ENCODE measurements at places on chromosomes 13 and 19.

DNA sequence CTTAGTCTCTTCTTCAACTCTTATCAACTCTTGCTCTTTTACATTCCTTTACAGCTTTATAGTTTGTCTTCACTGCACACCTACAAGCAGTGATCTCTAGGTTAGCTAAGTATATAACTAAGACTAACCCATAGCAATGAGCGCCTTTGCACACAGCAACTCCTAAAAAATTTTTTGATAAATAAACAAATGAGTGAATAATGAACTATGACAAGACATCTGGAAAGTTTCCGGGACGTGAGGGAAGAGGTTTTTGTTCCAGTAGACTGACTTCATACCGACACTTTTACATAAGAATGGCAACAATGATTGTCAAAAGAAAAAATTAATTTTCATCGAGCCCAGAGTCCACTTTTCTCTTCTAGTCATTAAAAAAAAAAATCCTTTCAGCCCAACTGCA is 98.3 kb downstream of the ELF1 start:
- DNase-seq, result peak; percentile 3

- DNase-seq, result no peak
Observed at GRCh38 chr19:49071860-49072547, 495 bp downstream of the KCNA7 start.

DNA sequence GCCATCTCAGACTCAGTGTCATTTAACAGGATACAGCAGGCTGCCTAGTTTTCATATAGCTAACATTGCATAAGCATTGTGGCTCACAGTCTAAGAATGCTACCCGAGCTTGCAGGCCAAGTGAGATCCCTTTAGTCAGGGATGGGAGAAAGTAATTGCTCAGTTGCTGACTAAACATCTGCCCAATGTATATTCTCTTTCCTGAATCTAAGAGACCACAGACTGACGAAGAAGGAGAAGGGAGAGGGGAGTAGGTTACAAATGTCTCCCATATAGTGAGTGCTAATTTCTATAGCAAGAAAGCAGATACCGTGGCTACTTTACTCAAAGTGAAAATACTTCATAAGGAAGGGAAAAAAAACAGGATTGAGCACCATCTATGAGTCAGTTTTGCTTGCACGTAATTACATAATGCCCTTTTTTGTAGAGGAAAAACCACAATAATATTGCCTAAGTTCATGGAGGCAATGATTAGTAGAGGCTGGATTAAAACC is 453.9 kb downstream of the COG6 start:
- peak; percentile 96 for DNase-seq

DNA sequence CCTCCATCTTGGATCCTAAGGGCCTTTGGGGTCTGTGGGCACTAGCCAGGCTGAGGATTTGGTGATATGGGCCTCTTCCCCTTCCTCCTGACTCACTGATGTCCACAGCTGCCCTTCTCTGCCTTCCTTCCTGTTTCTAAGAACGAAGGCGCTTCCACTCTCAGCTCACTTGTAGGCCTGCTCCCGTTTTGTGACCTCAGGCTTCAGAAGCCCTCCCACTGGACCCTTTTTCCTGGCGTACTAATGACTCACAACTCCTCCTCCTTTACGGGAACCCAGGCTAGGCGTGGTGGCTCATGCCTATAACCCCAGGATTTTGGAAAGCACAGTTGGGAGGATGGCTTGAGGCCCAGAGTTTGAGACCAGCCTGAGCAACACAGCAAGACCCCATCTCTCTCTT is 55.6 kb downstream of the TMED1 start:
- no peak for DNase-seq

GRCh38 chr19:991174-991931 is 7.2 kb downstream of the WDR18 start:
- DNase-seq, result no peak

DNA sequence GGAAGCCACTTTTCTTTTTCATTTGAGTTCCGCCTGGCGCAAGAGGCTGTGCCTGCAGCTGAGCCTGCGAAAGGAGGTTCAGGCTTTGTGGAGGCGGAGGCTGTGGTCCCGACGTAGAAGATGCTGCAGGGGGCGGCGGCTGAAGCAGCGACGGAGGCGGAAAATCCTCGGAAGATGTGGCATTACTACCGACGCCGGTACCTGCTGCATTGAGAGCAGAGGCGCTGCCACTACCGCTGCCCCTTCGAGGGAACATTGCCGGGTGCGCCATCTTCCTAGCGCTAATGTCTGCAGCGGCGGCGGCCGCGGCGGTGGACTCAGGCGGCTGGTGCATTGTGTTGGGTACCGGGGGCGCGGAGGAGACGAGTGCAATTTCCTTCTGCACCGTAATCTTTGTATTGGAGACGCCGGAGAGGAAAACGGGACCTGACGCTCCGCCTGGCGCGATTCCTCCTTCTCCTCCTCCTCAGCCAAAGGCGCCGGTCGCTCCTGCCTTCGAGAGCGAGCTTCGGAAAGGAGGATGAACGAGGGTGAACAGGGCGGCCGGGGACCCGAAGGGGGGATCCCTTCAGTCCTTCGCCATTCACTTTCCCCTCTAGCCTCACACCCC is at the start of gene TSC22D1:
TSS of gene TSC22D1 (minus strand) at position 590 of the 610 bp plus-strand sequence. CDS start at position 334, 256 bp downstream.
- DNase-seq, result peak; percentile 14

- DNase-seq, result no peak
Observed at GRCh38 chr19:15114153-15114540, 6.9 kb downstream of the SYDE1 start.

- DNase-seq, result no peak
Observed at GRCh38 chr13:108323031-108323430, 53.5 kb downstream of the TNFSF13B start.

- DNase-seq, result no peak
Observed at GRCh38 chr19:47781590-47782262, 3.2 kb downstream of the SELENOW start.

DNA sequence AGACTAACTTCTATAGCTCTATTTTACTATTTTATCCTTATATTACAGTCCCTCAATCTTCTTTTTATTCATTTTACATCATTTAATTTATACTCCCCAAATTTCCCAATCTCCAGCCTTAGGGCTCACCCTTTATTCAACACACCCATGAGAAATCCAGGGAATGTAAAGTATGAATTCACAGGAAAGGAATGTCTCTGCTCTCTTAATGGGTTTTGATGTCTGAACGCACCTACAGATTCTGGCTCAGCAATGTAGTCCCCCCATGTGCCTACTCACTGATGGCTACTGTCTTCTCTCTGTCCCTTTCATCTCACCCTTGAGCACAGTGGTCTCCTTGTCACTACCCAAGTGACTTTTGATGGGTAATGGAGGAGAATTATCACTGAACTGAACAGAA is 32.8 kb downstream of the TNFSF13B start:
- DNase-seq, result peak; percentile 36

GRCh38 chr13:71880753-71881541 is 13.9 kb upstream of the DACH1 start:
- DNase-seq, result peak; percentile 89

DNA sequence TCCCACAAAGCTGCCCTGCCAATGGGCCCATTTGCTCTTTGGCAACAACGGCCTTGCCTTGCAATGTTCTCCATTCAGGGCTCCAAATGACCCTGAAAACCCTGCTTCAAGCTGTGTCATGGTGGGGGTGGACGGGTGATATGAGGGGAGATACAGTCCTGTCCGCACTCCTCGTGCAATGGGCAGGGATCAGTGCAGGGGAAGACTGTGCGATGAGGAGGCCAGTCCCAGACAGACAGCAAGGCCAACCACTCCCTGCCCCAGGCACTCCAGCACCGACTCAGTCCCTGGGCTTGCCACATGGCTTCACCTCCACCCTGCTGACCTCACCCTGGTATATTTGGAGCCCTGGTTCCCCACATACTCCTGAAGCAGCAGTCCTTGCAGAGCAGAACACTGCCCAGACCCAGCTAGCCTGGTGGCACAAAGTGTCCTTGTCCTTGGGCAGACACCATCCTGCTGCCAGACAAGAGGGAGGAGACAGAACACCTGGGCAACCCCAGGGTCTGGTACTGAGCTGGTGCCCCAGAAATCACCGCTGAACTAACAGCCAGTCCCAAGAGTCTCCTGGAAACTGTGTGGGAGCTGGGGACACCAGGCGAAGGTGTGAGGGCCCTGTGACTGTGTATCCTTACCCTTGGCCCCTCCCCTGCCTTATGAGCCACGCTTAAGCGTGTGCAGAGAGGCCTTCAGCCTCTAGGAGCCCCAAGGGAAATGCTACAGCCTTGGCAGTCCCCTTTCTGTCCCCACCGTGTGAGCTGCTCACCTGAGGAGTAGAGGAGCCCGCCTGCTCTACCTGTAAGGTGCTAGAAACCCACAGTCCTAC is 9.1 kb upstream of the SLC35E1 start:
- DNase-seq, result no peak

GRCh38 chr13:27138457-27139093 is 33.0 kb downstream of the USP12 start:
- no peak for DNase-seq

DNA sequence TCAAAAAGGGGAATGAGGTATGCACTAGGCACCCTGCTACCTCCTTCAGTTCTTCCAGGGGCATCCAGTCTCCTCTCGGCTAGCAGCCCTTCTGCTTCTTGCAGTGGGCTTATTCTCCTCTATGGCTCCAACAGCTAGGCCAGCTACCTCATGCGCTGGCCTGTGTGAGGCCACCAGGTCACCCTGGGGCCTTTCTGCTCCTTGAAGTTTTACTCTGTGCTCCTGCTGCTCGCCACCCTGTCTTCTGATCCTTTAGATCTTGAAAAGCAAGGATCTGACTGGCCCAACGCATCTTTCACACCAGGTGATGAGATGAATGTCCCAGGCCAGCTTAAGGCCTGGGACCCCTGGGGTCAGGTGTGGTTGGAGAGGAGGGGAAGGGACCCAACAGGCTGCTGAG is 66.2 kb downstream of the RUBCNL start:
- no peak for DNase-seq

- DNase-seq, result no peak
Observed at GRCh38 chr19:10820173-10820572, 15.8 kb downstream of the TMED1 start.

GRCh38 chr19:18317961-18318800 is 4.7 kb downstream of the LSM4 start:
- no peak for DNase-seq

DNA sequence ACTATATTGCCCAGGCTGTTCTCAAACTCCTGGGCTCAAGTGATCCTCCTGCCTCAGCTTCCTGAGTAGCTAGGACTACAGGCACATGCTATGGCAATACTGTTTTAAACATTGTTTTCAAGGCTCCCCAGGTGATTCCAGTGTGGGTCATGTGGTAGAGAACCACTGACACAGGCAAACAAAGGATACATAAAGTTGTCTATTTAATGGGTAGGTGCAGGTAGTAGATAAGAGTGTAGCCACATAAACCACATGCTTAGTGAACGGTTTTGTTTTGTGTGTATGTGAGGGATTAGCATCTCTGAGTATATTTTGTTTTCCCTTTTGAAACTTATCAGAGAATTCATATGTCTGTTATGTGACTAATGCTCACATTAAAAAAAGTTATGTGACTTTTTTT is 36.7 kb downstream of the USPL1 start:
- DNase-seq, result no peak

GRCh38 chr13:22076658-22077057 is 405.8 kb downstream of the FGF9 start:
- no peak for DNase-seq

DNA sequence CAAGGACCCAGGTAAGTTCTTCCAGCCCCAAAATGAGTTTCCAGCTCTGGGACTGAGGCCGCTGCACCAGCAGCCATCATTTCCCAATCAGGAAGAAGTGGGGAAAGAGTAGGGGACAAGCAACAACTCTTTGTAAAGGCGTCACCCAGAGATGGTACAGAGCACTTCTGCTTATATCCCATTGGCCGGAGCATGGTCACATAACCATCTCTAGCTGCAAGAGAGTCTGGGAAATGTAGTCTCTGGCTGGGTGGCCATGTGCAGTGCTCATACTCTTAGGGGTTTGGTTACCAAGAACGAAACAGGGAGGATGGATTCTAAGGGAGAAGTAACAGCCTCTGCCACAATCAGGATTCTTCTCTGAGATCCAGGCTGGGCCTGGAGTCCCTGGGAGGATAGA is 26.3 kb downstream of the CKM start:
- DNase-seq, result no peak

DNA sequence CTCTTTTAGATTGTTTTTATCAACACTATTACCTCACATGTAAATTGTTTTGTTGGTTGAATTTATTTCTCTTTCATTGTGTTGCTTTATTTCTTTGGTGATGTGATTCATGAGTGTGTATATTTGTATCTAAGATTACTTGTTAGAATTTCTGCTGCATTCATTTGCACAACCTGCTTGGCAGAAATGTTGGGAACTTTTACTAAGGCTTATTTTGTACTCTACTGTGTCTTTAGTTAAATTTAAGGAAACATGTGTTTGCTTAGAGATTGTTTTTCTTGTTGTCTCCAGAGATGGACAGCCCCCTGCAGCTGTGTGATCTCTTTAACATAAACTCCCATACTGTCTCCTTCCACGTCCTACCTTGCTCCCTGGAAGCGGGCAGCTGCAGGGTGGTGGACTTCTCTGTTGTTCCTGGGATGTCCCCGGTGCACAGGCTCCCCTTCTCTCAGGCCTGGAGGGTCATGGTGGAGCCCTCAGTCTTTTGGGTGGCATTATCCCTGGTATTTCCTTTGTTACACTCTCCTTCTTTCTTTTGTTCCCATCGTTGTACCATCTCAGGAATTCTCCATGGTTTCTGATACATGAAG is 212.0 kb upstream of the SPRY2 start:
- no peak for DNase-seq

- DNase-seq, result peak; percentile 1
Observed at GRCh38 chr13:65834897-65835296, 1395.2 kb downstream of the PCDH9 start.

- no peak for DNase-seq
Observed at GRCh38 chr19:28397306-28397705, 815.6 kb downstream of the UQCRFS1 start.

- no peak for DNase-seq
Observed at GRCh38 chr19:19554074-19555023, 16.3 kb downstream of the CILP2 start.

- DNase-seq, result no peak
Observed at GRCh38 chr13:53137779-53138178, 109.2 kb downstream of the OLFM4 start.

DNA sequence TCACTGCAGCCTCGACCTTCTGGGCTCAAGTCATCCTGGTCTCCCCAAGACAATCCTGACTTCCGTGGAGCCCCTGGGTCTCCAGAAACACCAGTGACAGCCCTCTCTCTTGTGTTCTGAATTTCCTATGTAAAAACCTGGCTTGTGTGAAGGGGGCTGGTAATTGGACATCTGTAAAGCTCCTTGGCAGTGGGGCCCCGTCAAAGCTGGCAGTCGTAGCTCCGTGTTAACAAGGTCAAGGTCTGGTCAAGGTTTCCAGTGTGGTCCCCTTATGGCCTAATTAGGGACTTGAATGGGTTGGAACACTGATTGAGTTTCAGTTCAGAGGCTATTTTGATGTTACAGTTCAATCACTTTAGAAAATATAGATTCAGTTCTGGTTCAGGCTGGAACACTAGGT is 32.8 kb upstream of the NDUFS7 start:
- DNase-seq, result no peak
